ENCODE measurements at places on chromosomes 2 and 18. TPM values are rescaled to one million over a fixed set of nuclear protein-coding genes. Genes with fewer than 3 reads are reported as not detected.

Gene UBXN2A
- total RNA-seq = 18.8 TPM

DNA sequence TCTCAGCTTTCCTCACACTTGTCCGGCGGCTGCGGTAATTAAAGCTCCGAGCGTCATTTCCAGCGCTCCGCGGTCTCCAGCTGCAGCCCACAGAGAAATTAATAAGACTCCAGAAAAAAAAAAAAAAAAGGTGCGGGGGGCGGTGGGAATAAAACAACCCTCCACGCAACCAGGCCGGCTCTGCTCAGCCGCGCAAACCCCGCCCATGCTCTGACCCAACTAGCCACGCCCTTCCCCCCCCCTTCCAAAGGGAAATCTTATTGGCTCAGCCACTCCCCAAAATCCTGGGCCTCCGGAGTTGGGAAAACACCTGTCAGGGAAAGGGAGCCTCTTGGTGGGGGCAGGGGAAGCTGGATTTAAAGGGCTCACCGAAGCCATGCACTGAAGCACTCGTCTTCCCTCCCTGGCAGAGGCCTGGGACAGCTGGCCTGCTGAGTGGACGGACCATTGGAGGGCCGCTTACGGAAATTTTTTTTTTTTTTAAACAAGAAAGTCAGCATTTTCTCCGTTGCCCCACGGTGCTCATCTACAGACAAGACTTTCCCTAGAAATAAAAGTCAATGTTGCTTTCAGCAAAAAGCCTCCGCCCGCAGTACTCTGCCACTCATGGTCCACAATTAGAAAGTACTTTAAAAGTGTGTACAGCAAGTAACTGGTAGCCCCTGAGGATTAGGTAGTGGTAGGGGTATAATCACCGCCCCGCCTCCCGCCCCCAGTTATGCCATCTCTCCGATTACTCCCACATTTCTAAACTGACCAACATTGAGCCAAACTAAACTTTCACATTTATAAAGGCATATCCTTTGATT is 674 bp upstream of the ERBB4 start:
- peak; percentile 15 for DNase-seq

- DNase-seq = no peak
Measured at GRCh38 chr2:74374509-74375205, 5.5 kb downstream of the DCTN1 start.

GRCh38 chr2:48855142-48855541 is 99.6 kb upstream of the LHCGR start:
- no peak for DNase-seq

- no peak for DNase-seq
Measured at GRCh38 chr18:11274144-11274794, 124.9 kb upstream of the PIEZO2 start.
